ENCODE measurements at places on chromosomes 13 and 19.

DNA sequence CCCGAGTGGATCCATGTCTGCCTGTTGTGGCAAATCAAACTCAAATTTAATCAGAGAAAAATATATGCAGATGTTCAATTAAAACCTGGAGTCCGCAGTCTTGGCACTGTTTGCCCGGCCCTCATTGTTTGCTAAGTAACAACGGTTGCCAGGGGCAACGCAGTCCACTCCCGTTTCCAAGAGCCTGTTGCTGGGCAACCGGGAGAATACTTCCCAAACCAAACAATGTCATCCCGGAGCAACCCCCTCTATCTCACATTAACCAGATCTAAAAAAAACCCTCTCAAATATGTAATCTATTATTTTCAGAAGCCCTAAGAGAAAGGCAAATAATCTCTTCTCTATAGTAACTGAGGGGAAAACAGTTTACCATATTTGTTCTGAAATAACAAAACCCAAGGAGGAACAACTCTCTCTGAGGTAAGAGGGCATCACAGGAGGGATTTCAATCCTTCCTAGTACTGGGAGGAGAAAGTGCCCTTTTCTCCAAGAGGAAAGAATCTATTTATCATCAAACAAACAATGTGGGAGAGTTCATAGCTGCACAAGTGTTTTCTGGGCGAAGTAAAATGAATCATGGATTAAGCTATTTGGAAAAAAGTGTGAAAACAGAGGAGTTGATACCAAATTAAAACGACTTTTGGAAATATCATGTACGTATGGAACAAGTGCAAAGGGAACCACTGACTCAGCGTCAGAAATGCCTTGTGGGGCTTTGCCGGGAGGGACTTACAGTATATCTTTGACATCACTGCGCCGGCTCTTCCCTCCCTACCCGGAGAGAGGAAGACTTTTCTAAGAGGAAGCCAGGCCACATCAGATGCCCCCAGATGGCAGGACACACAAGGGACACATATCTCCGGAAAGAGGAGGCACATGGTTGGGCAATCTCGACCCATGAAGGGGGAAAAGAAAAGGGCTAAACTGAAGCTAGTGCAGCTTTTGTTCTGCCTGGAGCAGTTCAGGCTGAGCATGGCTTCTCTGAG lies 43.3 kb downstream of the RFX2 start:
- no peak for DNase-seq

DNA sequence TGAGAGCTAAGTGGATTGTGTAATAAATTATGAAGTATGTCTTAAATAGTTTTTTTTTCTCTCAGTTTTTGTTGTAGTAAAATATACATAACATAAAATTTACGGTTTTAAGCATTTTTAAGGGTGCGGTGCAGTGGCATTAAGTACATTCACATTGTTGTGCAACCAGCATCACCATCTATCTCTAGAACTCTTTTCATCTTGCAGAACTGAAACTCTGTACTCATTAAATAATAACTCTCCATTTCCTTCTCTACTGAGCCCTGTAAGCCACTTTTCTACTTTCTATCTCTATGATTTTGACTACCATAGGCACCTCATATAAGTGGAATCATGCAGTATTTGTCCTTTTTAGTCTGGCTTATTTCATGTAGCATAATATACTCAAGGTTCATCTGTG lies 87.1 kb downstream of the GJA3 start:
- no peak for DNase-seq

DNA sequence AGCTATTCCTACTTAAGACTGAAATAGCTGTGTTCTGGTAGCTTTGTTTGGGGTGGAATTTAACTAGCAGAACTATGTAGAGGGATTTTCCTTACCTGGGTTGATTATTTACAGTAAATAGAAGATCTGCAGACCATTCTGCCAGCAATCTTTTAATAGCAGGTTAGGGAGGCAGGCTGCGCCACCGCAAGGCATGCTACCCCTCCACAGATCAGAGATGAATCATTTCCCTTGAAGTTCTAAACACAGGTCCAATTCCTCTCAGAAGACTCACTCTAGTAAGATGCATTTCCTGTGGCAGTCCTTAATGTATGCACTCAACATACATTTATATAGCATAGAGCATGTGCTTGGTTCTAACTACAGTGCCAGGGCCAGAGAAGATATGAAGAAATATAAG lies 109.0 kb downstream of the TNFRSF19 start:
- no peak for DNase-seq

- DNase-seq: no peak
Observed at GRCh38 chr13:51230477-51231105, 8.4 kb downstream of the FAM124A start.

- DNase-seq: no peak
Observed at GRCh38 chr19:46951171-46951986, 68.3 kb upstream of the NPAS1 start.

GRCh38 chr13:114134944-114135610 lies 2.7 kb upstream of the RASA3 start:
- no peak for DNase-seq

DNA sequence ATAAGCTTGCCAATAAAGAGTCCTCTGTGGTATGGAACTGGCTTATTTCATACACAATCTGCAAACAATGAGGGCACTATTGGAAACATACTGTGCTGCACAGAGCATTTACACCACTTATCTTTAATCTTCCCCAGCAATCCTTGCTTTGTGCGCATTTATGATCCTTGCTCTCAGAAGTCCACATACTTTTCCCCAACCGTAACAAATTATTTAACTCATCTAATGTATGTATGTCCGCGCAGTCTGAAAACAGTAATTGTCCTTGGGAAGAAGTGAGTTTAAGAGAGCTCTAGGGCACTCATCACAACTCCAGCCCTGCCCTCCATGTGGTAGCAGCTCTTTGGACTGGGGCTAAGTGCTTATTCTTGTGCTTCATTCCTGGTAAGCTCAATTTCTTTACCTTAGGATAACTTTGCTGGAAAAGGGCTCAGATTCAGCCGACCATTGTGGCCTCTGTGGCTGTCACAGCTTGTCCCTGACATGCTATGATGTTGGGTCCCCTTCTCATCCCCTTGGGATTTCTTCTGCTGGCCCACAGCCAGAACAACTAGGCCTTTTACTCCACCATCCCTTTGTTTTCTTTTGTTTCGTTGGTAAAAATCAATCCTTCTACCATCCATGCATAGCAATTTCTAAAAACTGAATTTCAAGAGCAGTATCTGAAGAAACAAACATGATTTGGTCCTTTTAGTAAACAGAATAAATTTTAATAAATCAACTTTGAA lies 152.7 kb downstream of the TNFRSF19 start:
- no peak for DNase-seq

GRCh38 chr19:57771417-57771816 lies 1.9 kb downstream of the ZNF586 start:
- no peak for DNase-seq

- no peak for DNase-seq
Observed at GRCh38 chr13:30172593-30173302, 134.6 kb downstream of the KATNAL1 start.

- no peak for DNase-seq
Observed at GRCh38 chr19:33863436-33863835, 66.8 kb downstream of the KCTD15 start.

- DNase-seq: no peak
Observed at GRCh38 chr13:46587807-46588418, 34.9 kb downstream of the LRCH1 start.

DNA sequence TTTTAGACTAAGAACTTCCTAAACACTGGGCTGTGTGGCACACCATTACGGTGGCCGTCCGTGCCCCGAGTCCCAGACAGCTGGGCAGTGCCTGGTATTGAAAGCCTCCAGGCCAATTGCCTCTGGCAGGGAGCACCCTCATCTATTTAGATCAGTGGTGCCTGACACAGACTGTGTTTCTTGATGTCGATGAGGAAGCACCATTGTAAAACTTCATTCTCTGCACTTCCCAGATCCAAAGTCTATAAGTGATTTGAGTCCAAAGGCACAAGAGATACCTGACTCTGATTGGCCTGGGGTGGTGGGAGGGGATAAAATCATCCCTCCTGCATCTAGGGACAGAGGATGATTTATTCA lies 8.5 kb upstream of the STK24 start:
- no peak for DNase-seq

- no peak for DNase-seq
Observed at GRCh38 chr19:34049944-34050343, 122.4 kb upstream of the LSM14A start.

GRCh38 chr13:90187478-90188350 lies 1159.8 kb upstream of the MIR17HG start:
- no peak for DNase-seq

GRCh38 chr19:50238043-50238442 lies 34.6 kb downstream of the MYH14 start:
- DNase-seq: no peak

DNA sequence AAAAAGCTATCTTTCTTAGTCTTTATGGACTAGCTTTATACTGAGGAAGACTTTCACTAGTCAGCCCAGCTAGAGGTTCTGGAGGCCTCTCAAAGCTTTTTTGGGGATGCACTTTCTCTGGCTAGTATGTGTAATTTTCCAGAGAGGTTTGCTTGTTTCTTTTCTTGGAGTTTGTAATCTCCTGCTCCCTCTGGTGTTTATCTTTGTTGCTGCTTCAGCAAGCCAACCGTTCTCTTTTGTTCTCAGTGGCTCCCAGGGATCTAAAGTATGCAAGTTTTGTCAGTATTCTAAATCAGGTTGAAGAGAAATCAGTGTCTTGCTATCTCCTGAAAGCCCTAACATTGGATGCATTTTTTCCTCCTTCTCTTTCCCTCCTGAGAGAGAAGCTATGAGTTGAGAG lies 121.1 kb upstream of the MYO16 start:
- DNase-seq: no peak

DNA sequence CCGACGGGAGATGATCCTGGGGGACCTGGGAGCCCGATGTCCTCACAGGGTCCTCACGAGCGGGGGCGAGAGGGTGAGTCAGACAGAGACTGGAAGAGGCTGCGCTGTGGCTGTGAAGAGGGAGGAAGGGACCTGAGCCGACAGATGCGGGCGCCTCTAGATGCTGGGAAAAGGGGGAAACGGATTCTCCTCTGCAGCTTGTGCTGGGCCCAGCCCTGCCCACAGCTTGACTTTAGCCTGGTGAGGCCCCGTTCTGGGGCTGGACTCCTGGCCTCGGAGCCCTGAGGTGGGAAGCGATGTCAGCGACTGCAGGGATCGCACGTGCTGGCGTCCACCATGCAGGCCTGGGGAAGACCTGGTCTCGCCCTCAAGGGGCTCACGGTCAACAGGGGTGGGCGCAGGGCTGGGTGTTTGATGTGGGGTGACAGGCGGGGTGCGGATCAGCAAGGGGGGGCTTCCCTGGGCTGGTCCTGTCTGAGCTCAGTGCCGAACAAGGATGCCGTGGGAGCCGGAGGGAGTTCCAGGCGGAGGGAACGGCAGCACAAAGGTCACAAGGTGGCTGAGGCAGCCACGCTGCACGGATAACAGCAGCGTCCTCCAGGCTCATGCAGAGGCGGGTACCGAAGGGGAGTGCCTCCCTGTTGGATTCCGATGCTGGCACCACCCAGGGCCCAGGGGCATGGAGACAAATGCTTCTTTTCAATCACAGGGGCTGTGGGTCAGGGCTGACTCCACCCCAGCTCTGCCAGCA lies 31.8 kb downstream of the PIP5K1C start:
- no peak for DNase-seq

- no peak for DNase-seq
Observed at GRCh38 chr19:687569-688166, 7.6 kb downstream of the PRSS57 start.

DNA sequence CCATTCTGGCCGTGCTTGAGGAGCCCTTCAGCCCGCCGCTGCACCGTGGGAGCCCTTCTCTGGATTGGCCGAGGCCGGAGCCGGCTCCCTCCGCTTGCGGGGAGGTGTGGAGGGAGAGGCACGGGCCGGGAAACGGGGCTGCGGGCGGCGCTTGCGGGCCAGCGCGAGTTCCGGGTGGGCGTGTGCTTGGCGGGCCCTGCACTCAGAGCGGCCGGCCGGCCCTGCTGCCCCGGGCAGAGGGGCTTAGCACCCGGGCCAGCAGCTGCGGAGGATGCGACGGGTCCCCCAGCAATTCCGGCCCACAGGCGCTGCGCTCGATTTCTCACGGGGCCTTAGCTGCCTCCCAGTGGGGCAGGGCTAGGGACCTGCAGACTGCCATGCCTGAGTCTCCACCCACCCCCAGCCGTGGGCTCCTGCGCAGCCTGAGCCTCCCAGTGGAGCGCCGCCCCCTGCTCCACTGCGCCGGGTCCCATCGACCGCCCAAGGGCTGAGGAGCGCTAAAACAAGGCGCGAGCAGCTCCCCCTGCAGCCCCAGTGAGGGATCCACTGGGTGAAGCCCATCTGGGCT lies 76.5 kb downstream of the PCDH20 start:
- no peak for DNase-seq

DNA sequence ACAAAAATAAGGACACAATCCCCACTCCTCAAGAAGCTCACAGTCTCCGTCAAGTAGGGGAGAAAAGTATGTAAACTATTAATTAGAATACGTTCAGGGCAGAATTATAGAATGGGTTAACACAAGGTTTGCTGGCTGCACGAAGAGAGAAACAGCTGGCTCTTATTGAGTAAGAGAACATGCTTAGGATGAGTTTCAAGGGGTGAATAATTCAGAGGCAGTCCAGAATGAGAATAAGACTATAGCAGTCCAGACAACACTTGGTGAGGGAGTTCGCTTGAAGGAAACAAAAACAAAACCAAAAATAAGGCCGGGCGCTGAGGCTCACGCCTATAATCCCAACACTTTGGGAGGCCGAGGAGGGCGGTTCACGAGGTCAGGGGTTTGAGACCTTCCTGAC lies 61.9 kb downstream of the THSD1 start:
- no peak for DNase-seq

DNA sequence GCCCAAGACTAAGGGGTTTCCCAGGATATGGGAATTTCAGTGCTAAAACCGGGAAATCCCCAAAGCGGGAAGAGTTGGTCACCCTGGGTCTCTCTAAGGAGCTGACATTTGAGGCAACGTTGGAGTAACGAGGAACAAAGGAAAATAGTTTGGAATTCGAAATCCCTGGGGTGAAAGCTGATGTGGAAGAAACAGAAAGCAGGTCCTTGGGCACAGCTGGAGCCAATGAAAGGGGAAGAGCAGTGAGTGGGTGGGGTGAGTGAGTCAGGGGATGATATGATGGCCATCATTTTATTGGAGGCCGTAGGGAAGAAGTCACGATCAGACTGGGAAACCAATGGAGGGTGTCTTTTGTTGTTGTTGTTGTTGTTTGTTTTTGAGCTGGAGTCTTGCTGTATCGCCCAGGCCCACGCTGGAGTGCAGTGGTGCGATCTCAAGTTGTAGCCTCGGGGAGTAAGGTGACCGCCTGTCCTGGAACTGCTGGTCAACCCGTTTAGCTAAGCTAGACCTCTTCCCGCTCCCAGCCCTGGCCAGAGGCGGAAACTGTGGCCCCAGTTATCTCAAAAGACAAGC lies 3.4 kb upstream of the RFX2 start:
- no peak for DNase-seq

- no peak for DNase-seq
Observed at GRCh38 chr19:12052091-12052496, 667 bp downstream of the ZNF878 start.

Measured in stimulated activated naive B cell treated with anti-CD40 and anti-IgM and Interleukin-4, amounts not matched to agents 10 μg/mL and 1 μg/mL and 100 μg/mL, for 72 hours (primary cell).